OCI-LY7 (cell line): ENCODE measurements at places on chromosomes 6 and 20.

- DNase-seq, result peak; percentile 78
Observed at GRCh38 chr20:9616833-9617461, 102.6 kb downstream of the LAMP5 start.

GRCh38 chr6:17224056-17224455, 57.1 kb upstream of the RBM24 start:
- no peak for DNase-seq

DNA sequence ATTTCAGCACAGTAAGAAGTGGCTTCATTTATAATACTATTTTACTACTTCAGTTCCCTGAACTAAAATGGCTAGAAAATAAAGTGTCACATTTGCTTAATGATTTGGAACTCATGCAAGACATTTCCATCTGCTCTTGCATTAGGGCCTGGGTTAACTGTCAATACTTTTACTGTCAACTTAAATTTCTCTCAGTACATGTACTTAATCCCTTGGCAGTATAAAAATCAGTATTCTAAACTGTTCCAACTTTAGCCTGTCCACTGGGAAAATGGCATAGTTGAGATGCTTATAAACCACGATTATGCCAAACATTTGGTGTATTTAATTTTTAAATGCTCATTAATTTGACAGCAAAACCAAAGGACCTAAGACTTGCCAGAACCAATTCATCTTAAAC, 154.5 kb downstream of the ASCC3 start:
- no peak for DNase-seq

- DNase-seq, result no peak
Observed at GRCh38 chr6:155024391-155025027, 29.4 kb downstream of the TIAM2 start.
